ENCODE measurements at places on chromosomes 7 and 10. TPM values are rescaled to one million over a fixed set of nuclear protein-coding genes. Genes with fewer than 3 reads are reported as not detected.

GRCh38 chr10:113274176-113274829 lies 278.6 kb upstream of the HABP2 start:
- DNase-seq: no peak

DNA sequence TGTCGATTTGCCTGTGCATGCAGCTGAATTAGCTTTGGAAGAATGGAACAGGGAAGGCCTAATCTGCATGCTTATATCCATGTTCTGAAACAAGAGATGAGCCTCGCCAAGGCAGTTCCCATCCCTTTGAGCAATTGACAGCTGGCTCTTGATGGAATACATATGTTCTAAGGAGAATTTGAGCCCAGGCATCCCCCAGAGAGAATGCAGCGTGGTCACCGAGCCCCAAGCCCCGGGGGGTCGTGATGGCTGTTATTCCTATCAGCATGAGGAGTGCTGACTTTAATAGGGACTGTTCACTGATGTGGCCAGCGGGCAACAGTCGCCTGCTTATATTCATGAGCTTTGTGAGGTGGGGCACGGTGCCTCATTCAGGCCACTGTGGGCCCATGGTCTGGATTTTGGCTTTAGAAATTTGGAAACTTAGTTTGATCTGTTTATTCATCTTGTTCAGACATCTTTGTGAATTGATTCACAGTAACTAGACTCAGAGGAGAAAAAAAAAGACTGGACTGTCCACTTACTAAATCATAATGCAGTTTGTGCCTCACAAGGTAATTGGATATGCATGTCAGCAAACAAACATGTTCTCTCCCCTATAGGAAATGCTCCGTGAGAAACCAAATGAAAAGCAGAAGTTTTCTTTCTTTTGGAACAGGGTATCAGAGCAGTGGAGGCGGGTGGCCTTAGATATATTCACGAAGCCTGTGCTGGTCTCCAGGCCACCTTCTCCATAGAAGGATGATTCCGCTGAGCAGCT lies 204.9 kb downstream of the CCDC3 start:
- DNase-seq: no peak

- DNase-seq: no peak
Measured at GRCh38 chr7:126778101-126778500, 474.6 kb downstream of the GRM8 start.

DNA sequence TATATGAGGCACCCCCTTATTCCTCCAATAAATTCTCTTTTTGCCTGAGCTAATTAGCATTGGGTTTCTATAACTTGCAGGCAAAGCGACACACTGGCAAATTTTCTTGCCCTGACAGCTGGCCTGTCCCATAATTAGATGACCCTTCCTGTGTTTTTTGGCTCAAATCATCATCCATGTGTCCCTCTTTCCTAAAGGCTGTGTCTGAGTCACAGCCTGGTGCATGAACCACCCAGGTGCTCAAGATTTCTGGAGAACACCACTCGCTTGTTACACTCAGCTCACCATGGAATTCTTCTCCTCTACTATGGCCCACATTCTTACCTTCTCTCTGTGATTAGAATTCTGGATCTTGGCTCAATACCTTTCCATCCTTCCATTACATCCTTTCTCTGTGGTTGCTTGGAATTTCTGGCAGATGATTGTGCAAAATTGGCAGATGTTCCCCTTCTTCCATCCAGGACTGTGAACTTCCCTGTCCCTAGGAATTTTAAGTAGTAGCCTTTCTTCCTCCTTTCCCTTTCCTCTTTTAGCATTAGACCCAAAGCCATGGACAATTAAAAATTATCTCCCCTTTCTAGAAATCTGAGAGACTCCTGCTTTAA lies 116.0 kb upstream of the ANKRD1 start:
- no peak for DNase-seq

Gene ZNF804B
- 0.23 TPM for total RNA-seq

Gene TRIM50
- not detected for total RNA-seq

GRCh38 chr7:99314504-99314903 lies 11.2 kb upstream of the ARPC1A start:
- no peak for DNase-seq

GRCh38 chr7:150941351-150942000 lies 36.6 kb downstream of the KCNH2 start:
- no peak for DNase-seq

- DNase-seq: no peak
Measured at GRCh38 chr10:67864607-67865371, 19.7 kb upstream of the SIRT1 start.

DNA sequence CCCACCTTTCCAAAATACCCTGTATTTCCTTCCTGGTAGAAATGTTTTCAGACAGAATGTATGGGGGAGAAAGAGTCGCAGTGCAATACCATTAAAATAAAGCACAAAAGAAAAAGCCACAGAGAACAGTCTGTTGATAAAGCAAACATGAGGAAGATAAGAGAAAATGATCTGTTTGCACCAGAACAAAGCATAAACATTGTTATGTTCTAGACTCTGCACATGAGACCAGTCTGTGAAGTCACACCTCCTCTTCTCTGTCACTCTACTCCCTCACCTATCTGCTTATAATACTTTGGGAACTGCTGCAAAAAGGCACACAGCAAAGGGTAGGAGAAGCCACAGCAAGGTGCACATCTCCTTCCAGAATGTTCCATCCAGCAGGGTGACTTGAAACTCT lies 67.2 kb upstream of the LRGUK start:
- DNase-seq: no peak

- no peak for DNase-seq
Measured at GRCh38 chr10:108689891-108690290, 1233.4 kb downstream of the XPNPEP1 start.

- DNase-seq: no peak
Measured at GRCh38 chr10:130128062-130128781, 8.0 kb upstream of the GLRX3 start.
